Left renal pelvis (tissue), 4 donors: ENCODE measurements at places on chromosomes 1 and 21.

DNA sequence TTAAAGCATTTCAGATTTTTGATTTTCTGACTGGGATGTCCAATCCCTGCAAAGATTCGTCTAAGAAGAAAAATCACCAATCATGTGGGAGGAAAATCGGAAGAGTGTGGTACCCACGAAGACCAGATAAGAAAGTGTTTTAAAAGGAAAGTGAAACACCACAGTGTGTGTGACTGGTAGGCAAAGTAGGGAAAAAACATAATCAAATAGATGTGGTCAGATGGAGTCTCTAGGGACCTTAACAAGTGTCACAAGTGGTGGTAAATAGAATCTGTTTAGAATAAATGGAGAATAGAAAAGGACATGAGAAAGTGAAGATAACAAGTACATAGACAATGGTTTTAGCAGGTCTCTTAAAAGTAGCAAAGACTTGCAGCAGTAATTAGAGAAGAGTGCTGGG is 154.6 kb downstream of the SLC30A10 start:
- no peak for DNase-seq

DNA sequence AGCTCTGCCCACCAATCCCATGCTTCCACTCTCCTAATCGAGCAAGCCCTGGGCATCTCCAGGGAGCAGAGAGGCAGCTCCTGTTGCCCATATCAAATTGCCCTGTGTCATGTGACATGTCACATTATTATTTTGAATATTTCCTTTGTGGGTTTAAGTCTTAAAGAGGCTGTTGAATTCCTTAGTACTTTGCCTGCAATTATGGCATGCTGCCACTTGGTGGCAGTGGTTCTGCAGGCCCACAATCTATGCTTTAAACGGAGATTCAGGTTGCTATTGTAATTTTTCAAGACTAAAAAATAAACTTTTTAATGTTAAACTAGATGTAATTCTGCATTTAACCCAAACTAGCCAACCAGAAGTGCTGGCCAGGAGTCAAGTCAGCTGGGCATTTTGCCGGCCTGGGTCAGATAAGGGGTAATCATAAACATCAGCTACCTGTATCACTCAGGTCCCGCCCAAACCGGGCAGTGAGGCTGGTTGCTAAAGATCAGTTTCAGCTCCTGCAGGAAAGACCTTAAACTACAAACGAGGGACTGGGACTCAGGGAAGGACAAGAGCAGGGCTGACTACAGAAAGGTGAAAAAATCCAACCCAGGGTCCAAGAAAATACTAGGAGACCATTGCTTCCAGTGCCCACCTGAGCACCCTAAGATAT is 37.3 kb upstream of the ARHGEF16 start:
- no peak for DNase-seq

DNA sequence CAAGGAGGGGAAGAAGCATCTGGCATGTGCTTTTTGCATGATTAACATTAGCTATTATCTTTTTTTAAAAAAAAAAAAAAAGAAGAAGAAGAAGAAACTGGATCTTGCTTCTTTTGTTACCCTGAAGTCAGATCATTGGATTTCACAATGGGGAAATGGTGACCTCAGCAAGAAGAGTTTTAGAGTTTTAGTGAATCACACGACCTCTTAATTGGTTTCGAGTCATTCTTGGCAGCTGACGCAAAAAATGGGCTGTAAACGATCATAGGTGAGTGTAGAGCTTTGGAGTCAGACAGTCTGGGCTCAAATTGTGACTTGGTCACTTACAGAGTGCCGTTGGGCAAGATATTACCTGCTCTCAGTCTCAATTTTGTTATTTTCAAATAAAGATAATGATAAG is 33.3 kb upstream of the PGBD5 start:
- no peak for DNase-seq

DNA sequence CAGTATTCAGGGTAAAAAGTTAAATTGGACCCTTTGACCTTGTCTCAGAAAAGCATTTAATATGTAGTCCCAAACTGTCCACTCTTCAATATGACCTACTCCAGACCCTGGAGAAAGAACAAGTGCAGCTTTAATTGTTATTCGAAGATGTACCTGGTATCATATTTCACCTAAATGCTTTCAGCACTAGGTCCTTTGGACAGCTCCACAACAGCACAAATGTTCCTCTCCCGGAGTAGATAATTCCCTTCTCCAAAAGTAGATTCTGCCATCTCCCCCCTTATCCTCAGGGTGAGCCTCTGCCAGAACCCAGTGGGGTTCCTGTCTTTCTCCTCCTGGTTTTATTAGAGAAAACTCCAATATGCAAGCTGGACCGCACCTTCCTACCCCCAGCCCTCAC is 104.5 kb upstream of the AJAP1 start:
- peak; percentile 55 for DNase-seq

- DNase-seq, result no peak
Observed at GRCh38 chr21:36864974-36865373, 101.5 kb downstream of the HLCS start.

GRCh38 chr21:42956824-42957630 is 17.3 kb upstream of the PKNOX1 start:
- DNase-seq, result no peak

- DNase-seq, result no peak
Observed at GRCh38 chr1:7922301-7922700, 18.3 kb downstream of the TNFRSF9 start.

GRCh38 chr1:169086603-169087455 is 19.7 kb upstream of the ATP1B1 start:
- no peak for DNase-seq

GRCh38 chr1:14118691-14119485 is 418.9 kb downstream of the PRDM2 start:
- no peak for DNase-seq

DNA sequence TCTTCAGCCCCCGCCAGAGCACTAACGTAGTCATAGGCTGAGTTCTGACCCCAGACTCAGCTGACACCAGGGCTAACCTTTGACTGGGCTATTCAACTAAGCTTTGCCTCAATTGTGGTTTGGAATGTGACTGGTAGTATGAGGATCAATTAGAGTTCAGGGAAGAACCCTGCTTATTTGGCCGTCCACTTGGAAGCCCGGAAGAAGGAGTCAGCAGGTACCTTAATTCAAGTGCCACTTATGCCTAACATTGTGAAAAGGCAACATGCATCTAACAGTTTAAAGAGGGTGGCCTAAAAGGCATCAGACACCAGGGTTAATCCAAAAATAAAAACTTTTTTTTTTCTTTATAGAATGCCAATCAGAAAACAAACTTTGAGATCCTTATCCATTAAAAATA is 92.3 kb downstream of the BEND5 start:
- DNase-seq, result no peak

- DNase-seq, result no peak
Observed at GRCh38 chr1:39270368-39270767, 65.9 kb downstream of the MACF1 start.

- no peak for DNase-seq
Observed at GRCh38 chr1:216923601-216924000, 200.4 kb upstream of the ESRRG start.

GRCh38 chr1:193183019-193183627 is 3.3 kb downstream of the B3GALT2 start:
- peak; percentile 47 for DNase-seq
